Suprapubic skin (tissue), 4 donors: ENCODE measurements at places on chromosomes 4 and X.
A peak's percentile ranks its signal among the peaks of the same experiment; 100 is the strongest.

GRCh38 chr4:2865196-2865780, 21.6 kb downstream of the ADD1 start:
- DNase-seq: no peak

DNA sequence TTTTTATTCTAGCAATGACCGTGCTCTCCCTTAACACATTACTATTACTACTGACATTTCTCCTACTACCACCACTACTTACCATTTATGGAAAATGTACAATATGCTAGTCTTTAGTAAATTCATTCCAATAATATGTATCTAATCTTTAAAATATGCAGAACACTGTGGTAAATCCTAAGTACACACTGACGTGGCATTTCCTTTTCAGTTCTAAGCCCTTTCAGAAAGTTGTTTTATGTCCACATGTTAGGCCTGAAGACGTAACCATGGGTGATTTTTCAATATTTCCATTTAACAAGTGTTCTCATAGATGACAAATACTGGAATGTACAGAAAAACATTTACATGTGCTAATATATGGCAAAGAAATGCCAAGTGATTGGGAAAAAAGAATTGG, 268.6 kb upstream of the SLIT2 start:
- no peak for DNase-seq

DNA sequence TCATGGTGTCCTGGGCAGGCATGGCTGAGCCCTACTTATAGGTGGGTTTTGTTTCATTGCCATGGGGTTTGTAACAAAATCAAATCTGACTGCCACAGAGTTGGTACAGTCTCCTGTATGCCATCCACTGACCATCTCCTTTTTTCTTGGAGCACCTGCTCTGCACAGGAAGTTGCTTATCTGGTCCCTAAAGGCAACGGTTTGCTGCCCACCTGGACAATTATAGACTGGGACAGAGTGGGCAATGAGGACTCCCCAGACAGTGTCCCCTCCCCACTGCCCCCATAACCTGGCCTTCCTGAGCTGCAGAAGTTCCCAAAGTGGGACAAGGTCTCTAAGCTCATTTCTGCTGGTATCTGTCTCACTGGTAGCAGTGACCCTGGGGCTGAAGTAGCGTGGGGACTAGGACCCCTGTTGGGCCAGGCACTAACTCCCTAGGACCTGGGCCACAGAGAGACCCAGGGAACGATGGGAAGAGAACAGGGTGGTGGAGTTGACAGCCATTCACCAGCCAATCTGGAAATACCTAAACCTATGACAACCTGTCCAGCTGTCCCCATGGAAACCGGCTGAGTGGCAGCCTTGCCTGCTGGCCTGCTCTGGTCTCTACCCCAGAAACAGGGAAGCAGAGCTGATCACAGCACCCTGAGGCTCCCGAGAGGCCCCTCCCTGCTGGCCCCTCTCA, 64.7 kb downstream of the WFS1 start:
- DNase-seq: no peak

DNA sequence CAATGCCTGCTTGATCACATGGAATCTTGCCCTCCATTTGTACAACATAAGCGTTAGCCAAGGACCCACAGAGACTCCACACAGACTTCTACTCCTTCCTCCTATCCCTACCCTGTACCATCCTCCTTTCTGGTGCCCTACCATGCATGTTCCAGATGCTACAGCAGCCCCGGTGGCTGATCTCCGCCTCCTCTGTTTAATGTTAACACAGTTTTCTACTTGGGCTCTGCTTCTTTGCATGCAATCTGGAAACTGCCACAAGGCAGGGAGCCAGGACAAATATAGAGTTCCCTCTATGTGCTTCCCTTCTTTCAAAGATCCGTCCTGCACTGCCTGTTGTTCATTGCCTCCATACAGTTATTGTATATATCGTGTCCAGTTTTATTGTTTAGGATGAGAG, 368.6 kb upstream of the TENM3 start:
- no peak for DNase-seq

GRCh38 chr4:5371415-5372190, 320.3 kb downstream of the STK32B start:
- DNase-seq: no peak

- no peak for DNase-seq
These were observed 104.3 kb upstream of the TTC29 start for GRCh38 chr4:147049946-147050345.

GRCh38 chrX:47579537-47579936, 2.7 kb upstream of the TIMP1 start:
- DNase-seq: no peak

DNA sequence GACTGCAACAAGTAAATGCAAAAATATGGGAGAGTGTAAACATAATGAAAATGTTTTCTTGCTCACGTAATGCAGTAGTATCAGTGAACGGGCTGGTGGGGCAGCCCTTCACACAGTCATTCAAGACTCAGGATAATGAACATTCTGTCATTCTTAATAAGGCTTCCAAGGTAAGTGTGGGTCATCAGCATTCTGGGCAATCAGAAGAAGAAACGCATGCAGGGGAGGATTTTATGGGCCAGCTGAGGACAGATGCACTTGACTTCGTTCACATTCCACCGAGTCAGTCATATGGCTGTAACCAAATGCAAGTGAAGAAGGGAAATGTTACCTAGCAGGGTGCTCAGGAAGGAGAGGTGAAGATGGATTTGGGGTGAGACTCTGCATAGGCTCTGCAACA, 68.0 kb upstream of the MAP9 start:
- no peak for DNase-seq

- DNase-seq: no peak
These were observed 35.1 kb downstream of the ARHGAP24 start for GRCh38 chr4:85509882-85510631.

GRCh38 chrX:114999906-115000305, 17.5 kb downstream of the IL13RA2 start:
- no peak for DNase-seq

- DNase-seq: no peak
These were observed 43.4 kb downstream of the ZNF182 start for GRCh38 chrX:47960406-47960805.

GRCh38 chr4:177401658-177402273, 40.5 kb downstream of the AGA start:
- DNase-seq: no peak

GRCh38 chrX:106811131-106811910, 8.8 kb downstream of the TBC1D8B start:
- DNase-seq: no peak

GRCh38 chrX:29455702-29456101, 759.7 kb upstream of the MAGEB2 start:
- DNase-seq: no peak

DNA sequence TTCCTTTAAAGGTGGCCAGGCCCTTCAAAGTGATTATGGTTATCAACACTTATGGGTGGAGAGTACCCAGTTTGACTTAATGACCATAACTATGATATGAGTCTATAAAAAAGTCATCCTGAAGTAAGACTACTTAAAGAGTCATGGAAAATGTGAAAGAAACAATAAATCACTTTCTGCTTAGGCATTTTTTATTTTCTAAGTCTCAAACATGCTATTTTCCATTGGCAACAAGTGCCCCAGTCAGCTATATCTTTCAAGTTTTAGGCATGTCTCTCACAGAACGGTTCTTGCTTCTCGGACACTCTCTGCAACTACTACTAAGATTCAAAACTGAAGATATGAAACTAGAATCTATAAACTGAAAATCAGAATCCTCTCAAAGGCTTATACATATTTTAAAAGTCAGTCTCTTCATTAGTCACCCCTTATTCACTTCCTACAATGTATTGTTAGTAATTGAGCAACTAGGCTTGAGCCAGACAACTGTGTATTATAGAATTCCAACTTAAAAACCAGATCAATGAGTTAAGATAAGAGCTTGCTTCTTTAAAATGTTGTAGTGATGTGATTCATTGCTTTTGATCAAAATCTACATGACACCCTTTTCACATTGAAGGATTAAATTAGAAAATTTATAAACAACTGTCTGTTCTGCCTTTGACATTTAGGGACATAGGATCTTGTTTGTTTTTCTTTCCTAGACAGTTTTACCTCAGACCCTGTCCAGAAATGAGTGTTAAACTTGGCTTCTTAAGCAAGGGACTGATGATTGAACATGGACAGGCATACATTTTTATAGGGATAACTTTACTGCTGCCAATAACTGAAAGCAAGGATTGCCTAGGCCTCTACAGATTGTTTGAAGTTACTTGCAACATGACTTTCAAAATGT, 2.9 kb downstream of the ANTXR2 start:
- DNase-seq: no peak

- no peak for DNase-seq
These were observed 201.9 kb upstream of the BCOR start for GRCh38 chrX:40299641-40300046.

GRCh38 chrX:39808471-39808917, 289.3 kb downstream of the BCOR start:
- DNase-seq: no peak

GRCh38 chrX:151695583-151696340, 504 bp downstream of the PRRG3 start:
- no peak for DNase-seq

- DNase-seq: no peak
These were observed 312.2 kb downstream of the TMA16 start for GRCh38 chr4:163806653-163807052.

DNA sequence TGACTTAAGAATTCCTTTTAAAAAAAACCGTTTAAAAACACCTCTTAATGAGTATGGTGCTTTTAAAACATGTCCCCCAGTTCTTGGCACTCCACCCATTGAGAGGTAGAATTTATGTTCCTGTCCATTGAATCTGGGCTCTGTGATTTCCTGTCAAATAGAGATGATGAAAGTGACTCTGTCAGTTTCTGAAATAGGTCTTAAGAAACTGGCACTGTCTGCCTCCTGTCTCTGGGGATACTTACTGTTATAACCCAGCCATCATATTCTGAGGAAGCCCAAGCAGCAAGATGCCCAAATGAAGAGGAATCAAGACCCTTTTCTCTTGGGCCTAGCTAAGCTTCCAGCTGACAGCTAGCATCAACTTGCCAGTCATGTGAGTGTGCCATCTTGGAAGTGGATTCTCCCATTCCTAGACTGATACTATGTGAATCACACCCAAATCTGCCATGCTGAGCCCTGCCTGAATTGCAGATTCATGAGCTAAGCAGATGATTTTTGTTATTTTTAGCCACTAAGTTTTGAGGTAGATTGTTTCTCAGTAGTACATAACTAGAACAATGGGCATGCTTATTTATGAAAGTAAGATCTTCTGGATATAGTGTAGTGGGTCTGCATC, 22.8 kb downstream of the C4orf54 start:
- DNase-seq: no peak

DNA sequence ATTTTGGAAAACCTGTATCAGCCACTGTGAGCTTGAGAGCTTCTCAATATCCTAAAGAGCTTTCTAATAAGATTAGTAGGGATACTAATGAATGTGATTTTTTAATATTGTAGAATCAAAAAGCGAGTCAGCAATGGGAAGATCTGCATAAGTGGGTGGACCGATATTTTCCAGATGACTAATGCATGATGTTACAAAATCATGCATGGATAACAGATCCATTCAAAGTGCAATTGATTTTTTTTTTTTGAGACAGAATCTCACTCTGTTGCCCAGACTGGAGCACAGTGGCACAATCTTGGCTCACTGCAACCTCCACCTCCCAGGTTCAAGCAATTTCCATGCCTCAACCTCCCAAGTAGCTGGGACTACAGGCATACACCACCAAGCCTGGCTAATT, 7.3 kb upstream of the CLDN2 start:
- DNase-seq: no peak

DNA sequence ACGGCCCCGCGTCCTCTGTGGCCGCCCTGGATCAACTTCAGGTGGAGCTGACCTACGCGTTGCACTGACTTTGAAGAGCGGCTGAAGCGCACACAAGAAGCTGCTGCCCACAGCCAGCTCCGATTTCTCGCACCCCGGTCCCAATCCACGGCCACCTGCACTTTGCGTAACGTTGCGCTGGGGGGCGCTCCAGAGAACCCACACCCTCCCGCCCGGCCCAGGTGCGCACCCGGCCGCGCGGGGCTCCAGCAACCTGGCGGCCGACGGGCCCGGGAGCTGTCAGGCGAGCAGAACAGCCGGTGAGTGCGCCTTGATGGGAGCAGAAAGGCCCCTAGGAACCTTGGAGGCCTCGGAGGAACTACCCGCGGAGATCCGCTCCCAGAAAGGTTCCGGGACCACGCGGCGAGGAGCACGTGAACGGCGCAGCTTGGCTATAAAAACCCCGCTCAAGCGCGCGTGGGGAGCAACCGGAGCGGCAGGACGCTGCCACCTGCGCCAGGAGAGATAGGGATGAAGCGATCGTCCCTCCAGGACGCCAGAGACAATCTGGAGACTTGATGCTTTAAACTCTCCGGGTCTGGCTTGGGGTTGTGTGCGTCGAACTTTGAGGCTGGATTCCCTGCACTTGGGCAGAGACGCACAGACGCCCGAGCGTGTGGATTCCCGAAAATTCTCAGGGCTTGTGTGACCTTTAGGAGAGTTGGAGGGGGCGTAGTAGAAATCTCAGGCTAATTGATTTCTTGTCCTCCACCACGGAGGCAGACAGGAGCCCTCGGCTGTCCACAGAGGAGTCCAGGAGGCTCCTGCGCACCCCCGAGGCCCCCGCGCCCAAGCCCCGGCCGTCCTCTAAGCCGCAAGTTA, 591 bp upstream of the NWD2 start:
- DNase-seq: no peak

DNA sequence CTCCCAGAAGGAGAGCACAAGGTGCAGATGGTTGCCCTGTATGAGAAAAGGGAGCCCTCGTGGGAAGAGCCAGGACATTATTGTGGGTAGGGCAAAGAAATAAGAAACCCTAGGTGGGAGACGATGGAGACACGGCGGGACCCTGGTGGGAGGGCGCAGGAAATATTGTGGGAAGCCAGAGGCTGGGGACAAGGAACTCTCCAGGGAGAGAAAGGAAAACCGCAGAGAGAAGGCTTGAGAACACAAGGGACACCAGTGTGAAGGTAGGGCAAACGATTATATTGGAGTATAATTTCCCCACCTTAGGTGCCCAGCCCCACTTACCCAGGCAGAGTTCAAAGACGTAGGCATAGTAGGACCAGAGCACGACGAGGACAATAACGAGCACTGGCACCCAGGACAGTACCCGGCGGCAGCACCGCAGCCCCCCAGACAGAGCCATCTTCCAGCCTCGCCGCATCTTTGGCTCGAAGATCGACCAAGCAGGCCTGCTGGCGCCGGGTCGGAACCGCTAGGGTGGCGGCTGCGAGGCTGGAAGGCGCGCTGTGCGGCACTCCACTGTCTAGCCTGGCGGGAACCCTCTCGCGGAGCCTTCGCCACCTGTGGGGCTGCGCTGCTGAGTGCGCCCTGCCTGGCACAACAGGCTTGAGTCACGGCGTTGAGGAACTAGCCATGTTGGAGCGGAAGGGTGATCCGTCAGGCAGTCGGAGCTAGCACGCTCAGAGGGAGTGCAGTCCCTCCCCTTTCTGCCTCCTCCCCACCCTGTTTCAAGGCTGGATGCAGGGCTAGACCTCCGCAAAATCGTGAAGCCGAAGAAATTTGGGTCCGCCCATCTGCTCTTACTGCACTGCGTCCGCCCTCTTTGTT, at the start of gene ZDHHC15:
ZDHHC15 (minus strand) TSS at position 473 of the 867 bp plus-strand sequence; CDS start at position 460, 13 bp downstream.
- peak; percentile 74 for DNase-seq

GRCh38 chr4:55754754-55755350, 64.7 kb upstream of the EXOC1L start:
- DNase-seq: no peak
